Fibroblast of the aortic adventitia (primary cell): ENCODE measurements at places on chromosomes 2 and 18. TPM values are rescaled to one million over a fixed set of nuclear protein-coding genes. Genes with fewer than 3 reads are reported as not detected.
A peak's percentile ranks its signal among the peaks of the same experiment; 100 is the strongest.

Gene MLPH
- total RNA-seq, result 5.2 and 6.1 TPM in 2 replicates

- DNase-seq, result peak; percentile 43
Measured at GRCh38 chr18:5693699-5694294, 150.0 kb upstream of the EPB41L3 start.

- DNase-seq, result peak; percentile 46
Measured at GRCh38 chr2:100813527-100813926, 6.4 kb upstream of the NPAS2 start.

GRCh38 chr2:69715964-69716363 lies 26.0 kb upstream of the ANXA4 start:
- DNase-seq, result peak; percentile 42

- no peak for DNase-seq
Measured at GRCh38 chr2:12170121-12170520, 423.7 kb downstream of the LPIN1 start.

DNA sequence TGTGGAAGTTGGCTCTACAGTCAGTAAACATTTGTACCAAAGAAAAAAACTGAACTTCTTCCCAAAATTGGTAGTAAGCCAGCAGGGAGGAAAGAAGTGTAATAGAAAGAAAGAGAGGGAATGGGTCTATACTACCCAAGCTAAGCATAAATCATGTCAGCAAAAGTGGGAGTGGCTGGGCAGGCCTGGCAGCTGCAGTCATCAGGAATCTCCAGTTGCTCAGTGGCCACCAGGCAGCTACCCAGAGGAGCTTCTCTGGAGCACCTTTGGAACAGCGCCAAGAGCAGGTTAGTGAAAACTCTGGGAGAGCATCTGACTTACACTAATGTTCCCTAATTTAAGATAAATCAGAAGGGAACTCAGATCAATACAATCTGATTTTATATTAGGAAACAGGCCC lies 14.3 kb downstream of the FRZB start:
- DNase-seq, result no peak

DNA sequence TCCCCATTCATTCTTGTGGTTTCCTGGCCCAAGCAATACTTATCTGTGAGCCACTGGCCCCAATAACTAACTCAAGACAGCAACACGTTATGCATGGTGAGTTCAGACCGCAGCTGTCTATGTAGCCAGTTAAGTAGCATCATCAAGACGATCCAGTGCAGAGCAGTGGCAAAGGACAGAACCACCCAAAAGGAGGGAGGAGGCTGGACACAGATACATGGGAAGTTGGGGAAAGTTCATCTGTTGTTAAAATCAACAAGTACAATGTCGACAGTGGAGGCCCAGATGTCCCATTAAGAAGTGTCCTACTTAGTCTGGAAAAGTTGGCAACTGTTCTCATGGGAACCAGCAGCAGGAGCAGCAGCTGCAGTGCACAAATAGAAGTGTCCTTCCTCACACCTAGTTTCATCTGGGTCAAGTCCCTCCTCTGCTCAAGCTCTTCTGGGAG lies 106.9 kb upstream of the THOC1 start:
- DNase-seq, result no peak

DNA sequence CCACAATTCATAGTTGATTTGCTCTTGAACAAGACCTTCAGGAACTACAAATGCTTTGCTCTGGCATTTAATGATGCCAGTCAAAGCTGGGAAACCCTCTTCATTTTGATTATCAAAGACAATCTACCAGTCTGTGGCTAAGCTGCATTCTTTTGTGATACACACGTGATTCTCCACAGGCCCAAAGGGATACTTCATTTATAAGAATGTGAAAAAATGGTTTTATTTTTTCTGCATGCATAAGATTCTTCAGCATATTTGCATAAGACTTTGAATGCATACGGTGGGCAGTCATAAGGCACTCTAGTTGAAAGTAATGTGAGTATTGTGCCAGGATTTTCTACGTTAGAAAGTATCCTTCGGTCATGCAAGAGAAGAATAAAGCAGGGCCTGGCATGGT lies 33.0 kb upstream of the ARL5A start:
- no peak for DNase-seq

GRCh38 chr2:223915071-223915470 lies 30.1 kb downstream of the WDFY1 start:
- no peak for DNase-seq

DNA sequence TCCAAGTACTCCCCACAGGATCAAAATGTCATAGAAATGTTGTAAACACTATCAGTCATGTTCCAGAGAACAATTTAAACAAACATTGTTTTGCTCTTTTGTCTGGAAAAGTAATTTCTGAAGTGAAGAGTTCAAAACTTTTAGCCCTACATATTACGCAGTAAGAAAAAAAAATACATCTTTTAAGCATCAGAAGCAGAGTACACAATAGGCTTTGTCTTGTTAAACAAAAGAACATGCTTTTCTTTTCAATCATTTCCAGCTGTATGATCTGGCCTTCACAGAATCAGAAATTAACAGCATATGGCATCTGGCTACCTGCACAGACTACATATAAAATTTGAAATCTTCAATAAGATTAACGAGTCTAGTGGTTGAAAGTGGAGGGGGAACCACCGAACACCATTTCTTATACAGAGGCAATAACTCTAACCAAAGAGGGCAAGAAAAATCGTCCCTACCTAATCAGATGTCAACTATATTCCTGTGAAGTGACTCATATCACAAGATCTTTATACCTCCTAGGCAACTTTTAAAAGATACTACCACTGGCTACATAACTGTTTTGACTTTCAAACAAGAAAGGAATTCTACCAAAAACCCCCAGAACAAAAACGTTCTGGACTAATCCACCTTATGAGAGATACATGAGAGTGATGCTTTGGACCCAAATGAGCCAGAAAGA lies 149.3 kb downstream of the EXOC6B start:
- peak; percentile 31 for DNase-seq

- no peak for DNase-seq
Measured at GRCh38 chr18:45004546-45005080, 323.9 kb downstream of the SETBP1 start.

Gene STARD6
- not detected in 2 replicates for total RNA-seq

Gene NR4A2
- 0.41 and 0.81 TPM in 2 replicates for total RNA-seq

DNA sequence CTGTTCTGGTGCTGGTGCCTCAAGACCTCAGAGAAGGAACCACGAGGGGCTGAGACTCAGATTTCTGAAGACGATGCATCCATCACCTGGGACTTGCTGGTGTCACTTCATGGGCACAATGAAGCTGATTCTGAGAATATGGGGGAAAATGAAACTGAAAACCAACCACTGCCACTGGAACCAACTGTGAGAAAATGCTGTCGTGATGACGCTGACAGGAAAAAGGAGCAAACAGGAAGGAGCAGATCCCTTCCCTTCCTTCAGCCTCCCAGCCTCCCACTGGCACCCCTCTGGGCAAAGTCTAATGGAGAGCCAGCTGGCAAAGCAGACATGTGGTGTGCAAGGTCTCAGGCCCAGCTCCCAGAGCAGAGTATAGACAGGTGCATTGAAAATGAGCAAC lies 109.7 kb downstream of the FOXI3 start:
- DNase-seq, result no peak

Gene SNTG2
- total RNA-seq, result 0.09 TPM in 1 of 2 replicates, not detected in the other

Gene AQP12A
- total RNA-seq, result not detected in 2 replicates

DNA sequence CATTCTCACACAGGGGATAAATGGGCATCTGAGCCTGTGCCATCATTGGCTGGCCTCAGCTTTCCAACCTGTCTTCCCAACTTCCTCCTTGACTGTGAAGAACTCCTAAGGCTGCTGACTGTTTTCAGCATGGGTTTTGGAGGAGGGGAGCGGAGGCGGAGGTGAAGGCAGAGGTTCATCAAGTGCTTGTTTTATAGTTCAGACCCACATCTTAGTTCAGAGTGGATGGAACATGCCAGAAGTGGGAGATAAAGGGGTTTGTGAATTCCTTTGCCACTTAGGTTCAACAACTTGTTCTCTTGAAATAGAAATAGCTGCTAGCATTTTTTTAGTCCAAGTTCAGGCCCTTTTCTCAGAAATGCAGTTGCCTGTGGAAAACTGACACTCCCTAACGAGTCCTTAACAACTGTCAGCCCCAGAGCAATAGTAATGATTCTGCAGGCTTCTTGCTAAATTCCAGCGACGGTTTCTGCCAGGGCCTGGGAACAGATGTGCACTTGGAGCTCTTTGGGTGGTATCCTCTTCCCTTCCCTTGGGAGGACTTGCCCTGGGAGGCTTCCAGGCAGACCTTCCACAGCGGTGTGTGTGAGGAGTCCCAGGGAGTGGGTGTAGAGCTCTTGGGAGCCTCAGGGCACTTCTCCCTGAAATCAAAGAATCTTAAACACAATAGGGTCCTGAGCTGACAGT lies 30.1 kb upstream of the ITGA6 start:
- DNase-seq, result peak; percentile 57

Gene TSPYL6
- total RNA-seq, result 0.25 TPM in 1 of 2 replicates, not detected in the other

GRCh38 chr18:8019600-8019999 lies 452.5 kb downstream of the PTPRM start:
- DNase-seq, result no peak

DNA sequence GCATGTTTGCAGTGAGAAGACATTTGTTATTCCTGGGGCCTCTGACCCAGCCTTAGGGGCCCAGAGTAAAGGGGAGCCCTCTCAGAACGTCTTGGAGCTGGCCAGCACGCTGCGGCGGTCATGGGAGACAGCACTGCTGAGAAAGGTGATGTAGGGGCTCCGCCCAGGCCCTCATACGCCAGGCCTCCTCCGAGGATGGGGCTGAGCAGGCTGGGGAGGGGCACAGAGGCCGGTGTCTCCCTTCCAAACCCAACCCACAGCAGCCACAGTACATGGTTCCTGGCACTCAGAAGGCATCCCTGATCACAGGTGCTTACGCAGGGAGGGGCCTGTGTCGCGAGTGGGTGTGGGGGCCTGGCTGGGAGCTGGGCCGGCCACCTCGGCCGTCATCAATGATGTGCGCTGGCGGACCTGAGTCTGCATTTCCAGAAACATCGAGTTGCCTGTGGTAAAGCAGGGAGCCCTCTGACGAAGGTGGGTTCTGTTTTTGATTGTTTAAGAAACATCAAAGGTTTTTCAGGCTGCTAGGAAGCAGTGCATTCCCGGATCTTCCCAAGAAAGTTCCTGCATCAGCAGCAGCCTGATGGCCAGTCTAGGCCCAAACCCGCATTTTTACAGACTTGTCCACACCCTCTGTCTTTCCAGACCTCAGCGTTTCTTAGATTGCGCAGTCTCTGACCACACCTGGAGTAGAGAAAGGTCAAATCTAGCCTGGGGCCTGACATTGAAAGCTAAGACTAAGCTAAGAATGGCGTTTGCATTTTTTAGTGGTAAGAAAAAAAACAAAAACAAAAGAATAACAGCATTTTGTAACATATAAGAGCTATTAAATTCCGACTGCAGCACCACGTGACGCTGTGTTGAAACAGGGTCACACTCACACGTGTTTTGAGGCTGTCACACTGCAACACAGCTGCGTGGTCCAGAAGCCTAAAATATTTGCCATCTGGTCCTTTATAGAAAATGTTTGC lies 51.2 kb upstream of the PXDN start:
- DNase-seq, result no peak

DNA sequence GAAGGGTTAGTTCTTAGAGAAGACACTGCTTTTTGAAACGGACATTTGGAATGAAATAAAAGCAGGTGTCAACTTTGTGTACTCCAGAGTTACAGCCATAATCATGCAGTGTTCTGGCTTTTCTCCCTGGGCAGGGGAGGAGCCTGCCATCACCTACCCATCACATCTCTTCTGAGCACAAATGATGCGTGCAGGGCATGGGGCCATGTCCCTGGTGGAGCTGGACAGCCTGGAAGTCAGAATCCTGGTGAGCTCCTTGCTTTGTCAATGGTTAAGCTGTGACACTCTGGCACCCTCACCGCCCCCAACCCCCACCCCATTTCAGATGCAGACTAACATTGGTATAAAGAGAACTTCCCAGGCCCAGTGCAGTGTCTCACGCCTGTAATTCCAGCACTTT lies 53.1 kb downstream of the PDCL3 start:
- DNase-seq, result no peak

DNA sequence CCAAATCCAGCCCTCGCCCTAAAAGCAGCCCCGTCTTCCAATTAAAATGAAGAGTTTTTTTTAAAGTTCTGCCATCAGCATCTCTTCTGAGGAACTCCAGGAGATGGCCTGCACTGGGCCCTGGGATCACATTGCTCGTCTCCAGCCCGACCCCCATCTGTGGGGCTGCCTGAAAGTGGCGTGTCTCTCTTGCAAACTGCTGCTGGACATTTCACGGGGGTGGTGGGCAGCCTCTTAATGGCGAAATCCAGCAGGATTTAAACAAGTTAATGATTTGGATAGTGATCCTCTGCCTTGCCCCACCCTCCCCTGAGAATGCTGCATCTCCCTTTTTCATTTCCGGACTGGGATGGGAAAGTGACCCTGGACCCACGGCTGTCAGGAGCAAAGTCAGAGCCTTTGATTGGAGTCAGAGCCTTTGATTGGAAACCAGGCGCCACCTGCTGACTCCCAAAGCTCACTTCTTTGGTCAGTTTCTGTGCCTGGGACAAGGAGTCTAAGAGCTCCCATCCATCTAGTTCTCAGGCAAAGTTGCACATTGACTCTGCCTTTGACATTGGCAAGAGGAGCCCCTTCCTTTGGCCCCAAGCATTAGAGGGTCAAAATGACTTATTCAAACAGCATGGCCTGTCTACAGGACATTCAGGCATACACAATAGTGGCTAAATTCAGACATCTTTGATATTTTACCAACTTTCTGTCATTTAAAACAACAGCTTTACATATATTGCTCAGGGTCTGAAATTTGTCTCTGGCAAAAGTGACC lies 155.2 kb downstream of the SH3BP4 start:
- DNase-seq, result peak; percentile 81
